ENCODE measurements at places on chromosomes 1 and 21.

GRCh38 chr1:183920651-183921050 is 115.7 kb downstream of the RGL1 start:
- DNase-seq: no peak

DNA sequence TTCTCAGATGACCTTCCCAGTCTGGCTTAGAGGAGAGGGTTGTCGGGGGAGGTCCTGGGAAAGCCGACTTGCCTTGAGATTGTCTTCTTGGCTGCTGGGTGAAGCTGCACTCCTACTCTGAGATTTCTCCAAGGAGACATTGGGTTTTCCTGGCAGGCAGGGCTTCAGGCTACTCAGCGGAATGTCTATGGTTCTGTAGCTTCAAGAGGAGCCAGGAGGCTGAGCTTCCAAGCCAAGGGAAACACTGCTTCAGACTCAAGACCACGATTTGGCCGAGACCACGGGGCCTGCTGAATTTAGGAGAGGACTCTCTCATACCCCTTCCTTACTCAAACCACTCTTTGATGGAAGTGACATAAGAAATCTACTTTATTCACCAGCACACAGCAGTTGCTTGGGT is 67.8 kb downstream of the NTMT2 start:
- DNase-seq: no peak

GRCh38 chr21:44043613-44044012 is 31.5 kb downstream of the TRAPPC10 start:
- no peak for DNase-seq

- DNase-seq: no peak
Observed at GRCh38 chr1:212110617-212111016, 75.1 kb downstream of the DTL start.

- DNase-seq: peak; percentile 66
Observed at GRCh38 chr21:17585875-17586450, 26.7 kb downstream of the BTG3 start.
